ENCODE measurements at places on chromosomes 7 and 10.

GRCh38 chr7:81469869-81470723 is 299.8 kb downstream of the HGF start:
- peak; percentile 77 for DNase-seq

GRCh38 chr10:29023678-29024077 is 265.2 kb upstream of the LYZL1 start:
- no peak for DNase-seq

DNA sequence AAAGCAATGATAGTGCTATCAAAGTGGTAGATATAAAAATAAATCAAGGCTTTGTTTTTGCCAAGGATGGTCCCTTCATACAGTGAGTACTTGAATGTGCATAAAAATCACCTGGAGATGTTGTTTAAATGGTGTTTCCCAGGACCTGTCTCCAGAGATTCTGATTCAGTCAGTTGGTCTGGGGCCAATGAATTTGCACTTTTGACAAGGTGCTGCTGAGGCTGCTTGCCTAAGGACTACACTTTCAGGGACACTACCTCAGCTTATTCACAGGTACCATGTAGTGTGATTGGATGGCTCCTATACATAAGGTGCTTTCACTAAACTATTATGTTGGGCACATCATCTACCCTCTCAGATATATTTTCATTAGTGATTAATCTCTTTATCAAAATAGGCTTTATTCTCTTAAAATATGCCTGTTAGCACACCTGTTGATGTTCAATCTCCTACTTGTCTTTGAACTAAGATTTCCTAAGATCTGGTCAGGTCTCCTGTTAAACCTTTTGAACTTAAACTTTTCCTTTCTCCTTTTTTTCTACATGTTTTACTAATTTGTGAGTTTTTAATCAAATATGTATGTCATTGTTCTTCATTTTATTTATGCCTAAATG is 24.3 kb downstream of the CAPZA2 start:
- DNase-seq, result no peak

GRCh38 chr7:132545756-132546155 is 30.5 kb downstream of the PLXNA4 start:
- no peak for DNase-seq

- peak; percentile 44 for DNase-seq
Measured at GRCh38 chr7:135512135-135512887, 2.4 kb upstream of the CNOT4 start.

DNA sequence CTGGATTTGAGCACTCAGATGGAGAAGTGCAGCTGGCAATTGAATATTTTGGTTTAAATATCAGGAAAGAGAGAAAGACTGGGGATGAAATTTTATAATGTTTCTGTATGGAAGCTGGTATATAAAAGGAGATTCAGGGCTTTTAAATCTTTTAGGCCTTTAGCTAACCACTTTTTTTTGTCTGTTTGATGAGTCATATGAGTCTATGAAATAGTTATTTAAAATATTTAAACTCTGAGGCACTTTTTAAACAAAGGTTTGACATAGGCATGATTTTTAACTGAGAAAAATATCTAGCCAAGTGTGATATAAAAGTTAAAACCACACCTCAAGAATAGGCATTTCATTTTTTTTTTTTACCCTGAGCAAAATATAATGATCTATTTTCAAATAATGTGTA is 944.3 kb downstream of the GATA3 start:
- DNase-seq, result peak; percentile 38

DNA sequence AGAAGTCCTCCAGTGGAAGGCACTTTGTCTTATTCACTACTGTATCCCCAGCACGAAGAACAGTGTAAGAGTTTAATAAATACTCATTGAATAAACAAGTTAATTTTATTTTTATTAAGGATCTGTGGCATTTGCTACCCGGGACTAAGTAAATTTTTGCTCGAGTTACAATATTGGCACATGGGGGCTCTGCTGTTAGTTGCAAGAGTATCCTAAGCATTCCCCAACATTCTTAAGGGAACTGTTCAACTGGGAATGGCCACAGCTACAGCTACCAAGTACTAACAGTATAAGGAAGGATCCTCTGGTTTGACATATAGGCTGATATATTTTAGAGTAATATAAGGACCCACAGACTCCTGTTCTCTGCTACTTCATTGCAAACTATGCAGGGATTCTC is 8.7 kb upstream of the LRRTM3 start:
- DNase-seq, result no peak

DNA sequence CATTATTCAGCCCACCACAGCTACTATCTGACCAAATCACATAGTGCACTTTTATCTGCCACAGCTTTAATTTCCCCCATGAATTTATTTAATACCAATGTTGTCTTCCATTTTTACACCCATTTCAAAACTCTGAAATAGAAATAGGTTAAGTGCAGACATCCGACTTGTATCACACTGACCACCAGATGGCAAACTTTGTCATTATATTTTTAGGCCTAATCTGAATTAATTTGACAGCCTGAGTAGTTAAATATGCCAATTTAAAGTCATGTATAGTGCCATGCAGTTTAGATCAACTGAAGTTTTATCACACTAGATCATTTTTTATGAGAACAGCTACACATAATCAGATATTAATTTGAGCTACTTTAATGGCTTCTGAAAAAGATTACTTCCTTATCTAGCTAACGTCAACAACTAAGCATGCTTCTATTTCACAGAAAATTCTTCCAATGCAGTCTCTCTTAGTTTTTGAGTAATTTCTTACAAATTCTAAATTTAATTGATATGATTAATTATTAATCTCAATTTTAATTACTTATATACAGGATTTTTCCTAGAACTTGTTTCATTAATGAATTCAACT is 566.4 kb downstream of the GFRA1 start:
- DNase-seq, result peak; percentile 42

- no peak for DNase-seq
Measured at GRCh38 chr7:99557196-99557607, 1.2 kb upstream of the ZNF655 start.

DNA sequence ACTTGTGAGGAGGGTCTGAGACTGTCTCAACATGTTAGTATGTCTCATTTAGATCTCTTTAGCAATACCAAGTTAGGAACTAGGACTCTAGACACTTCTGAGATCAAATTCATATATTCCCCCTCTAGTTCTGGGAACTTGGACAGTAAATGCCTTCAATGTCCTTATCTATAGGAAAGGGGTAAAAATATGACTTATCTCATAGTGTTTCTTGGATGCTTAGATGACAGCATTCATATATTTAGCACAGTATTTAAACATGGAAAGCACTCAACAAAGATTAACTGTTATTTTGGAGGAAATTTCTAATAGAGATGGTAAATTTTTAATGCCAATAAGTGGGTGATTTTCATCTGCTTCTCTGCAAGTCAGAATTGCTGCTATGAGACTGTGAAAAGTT is 154.6 kb downstream of the CTNNA3 start:
- DNase-seq, result no peak

DNA sequence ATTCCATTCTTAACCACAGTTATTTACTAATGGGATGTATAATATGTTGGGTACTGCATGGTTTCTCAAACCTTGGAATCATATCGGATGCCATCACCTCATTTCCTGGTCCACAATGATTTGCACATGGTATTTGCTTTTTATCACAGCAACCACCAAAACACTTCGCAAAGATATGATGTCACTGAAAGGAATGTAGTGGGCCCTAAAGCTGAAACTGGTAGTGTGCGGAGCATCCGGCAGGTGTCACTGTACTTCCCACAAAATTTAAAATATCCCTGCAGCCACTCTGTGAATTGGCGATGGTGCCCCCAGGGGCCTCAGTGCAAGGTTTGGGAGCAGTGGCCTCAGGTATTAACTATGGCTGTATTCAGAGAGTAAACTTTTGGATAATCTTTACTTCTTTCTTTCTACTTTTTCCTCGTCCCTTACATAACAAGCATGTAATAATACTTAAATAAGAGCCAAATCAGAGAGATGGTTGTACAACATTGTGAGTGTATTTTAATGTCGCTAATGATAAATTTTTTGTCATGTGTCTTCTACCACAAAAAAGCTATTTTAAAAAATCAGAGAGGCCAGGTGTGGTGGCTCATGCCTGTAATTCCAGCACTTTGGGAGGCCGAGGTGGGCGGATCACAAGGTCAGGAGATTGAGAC is 66.2 kb downstream of the FAM241B start:
- DNase-seq, result peak; percentile 83

GRCh38 chr7:135704074-135704473 is 23.9 kb downstream of the SLC13A4 start:
- DNase-seq, result no peak

- no peak for DNase-seq
Measured at GRCh38 chr10:129442866-129443265, 24.2 kb upstream of the MGMT start.

GRCh38 chr7:22549667-22550513 is 49.9 kb upstream of the STEAP1B start:
- peak; percentile 11 for DNase-seq
